ENCODE measurements at places on chromosomes 12 and 14. TPM values are rescaled to one million over a fixed set of nuclear protein-coding genes. Genes with fewer than 3 reads are reported as not detected.

GRCh38 chr14:96274543-96274942, 18.5 kb downstream of the BDKRB1 start:
- no peak for DNase-seq

- no peak for DNase-seq
Observed at GRCh38 chr12:77382096-77382742, 316.9 kb upstream of the E2F7 start.

DNA sequence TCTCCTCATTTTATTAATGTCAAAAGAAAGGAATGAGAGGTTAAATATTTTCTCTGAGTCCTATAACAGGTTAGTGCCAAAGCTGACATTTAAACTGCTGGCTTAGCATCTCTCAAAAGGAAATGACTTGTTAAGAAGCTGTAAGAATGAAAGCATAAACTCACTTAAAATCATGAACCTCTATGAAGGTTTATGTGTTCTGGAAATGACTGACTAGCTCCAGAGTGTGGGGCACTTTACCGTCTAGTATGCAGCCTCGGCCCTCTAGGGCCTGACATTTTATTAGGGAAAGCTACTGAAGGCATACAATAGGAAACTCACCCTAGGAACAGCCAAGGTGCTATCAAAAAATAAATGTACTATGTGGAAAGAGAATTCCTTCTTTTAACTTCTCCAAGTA, 35.1 kb downstream of the SPX start:
- no peak for DNase-seq

- DNase-seq = no peak
Observed at GRCh38 chr14:61478971-61479473, 157.6 kb downstream of the PRKCH start.

DNA sequence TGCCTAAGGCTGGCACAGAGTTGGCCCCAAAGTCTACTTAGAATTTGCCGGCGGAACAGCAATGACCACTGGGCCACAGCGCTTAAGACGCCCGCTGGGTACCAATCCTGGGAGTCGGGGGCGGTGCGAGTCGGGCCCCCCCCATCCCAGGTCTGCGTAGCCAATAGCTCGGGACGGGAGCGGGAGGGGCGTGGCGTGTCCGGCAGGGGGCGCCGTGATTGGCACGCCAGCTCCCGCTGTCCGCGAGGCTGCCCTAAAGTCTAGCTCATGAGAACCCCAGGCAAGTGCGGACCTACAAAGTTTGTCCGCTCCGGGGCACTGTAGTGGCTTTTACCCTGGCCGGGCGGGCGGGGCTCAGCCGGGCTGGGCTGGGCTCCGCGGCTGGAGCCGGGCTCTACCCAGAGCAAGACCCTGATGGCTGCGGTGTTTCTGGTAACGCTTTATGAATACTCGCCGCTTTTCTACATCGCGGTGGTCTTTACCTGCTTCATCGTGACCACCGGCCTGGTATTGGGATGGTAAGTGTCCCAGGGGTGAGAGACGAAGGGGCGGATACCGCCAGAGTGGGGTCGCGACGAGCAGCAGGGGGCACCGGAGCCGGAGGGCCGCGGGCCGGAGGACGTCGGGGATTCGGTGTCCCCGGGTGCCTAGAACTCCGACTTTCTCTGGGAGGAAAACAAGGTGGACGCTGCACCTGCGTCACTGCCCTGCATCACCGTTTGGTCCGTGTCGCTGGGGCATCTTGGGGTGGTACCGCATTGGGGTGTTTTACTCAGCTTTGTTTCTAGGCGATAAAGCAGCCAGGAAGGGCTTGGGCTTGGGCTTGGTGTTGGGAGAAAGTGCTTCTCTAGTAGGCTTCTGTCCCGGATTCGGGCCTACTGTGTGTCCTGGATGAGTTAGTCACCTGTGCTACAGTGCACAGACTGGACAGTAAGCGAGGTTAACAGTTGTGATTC, at the start of gene CGRRF1:
Gene CGRRF1 (plus strand): TSS at position 361 of the 956 bp plus-strand sequence. CDS start 54 bp downstream, at position 415.
- DNase-seq = peak; percentile 90

- DNase-seq = no peak
Observed at GRCh38 chr12:92556637-92557421, 146.0 kb upstream of the PLEKHG7 start.

DNA sequence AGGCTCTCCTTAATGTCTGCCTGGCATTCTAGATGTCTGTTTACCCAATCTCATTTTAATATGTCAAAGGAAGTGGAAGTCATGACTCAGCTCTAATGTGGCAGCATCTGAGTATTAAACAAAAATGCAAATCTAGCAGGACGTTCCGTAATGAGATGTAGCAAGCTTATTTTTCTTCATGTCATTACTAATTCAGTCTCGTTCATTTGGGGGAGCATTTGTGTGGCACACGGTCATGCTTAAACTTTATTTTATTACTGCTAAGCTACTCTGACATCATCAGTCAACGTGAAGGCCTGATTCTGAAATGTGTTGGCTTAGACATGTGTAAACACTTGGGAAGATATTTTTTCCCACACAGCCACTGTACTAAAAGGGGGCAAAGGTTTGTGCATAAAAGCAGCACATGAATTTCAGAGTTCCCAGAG, 326.7 kb upstream of the TMPO start:
- DNase-seq = no peak

GRCh38 chr14:70827347-70827746, 18.0 kb upstream of the MAP3K9 start:
- no peak for DNase-seq

- DNase-seq = no peak
Observed at GRCh38 chr14:30990770-30991169, 34.7 kb upstream of the AP4S1 start.

DNA sequence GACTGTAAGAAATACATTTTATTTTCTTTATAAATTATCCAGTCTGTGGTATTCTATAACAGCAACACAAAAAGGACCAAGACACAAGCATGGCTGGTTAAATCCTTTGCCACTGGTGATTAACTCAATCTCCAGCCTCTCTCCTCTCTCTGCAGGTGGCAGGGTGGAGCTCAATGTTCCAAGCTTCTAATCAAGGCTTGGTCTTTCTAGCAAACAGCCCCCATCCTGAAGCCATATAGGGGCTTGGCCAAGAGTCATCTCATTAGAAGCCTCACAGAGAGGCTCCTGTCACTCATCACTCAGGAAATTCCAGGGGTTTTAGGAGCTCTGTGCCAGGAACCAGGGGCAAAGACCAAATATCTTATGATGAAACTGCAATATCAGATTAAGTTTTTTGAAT, 12.0 kb downstream of the C12orf75 start:
- DNase-seq = no peak

GRCh38 chr12:105922670-105923102, 216.1 kb downstream of the NUAK1 start:
- no peak for DNase-seq

DNA sequence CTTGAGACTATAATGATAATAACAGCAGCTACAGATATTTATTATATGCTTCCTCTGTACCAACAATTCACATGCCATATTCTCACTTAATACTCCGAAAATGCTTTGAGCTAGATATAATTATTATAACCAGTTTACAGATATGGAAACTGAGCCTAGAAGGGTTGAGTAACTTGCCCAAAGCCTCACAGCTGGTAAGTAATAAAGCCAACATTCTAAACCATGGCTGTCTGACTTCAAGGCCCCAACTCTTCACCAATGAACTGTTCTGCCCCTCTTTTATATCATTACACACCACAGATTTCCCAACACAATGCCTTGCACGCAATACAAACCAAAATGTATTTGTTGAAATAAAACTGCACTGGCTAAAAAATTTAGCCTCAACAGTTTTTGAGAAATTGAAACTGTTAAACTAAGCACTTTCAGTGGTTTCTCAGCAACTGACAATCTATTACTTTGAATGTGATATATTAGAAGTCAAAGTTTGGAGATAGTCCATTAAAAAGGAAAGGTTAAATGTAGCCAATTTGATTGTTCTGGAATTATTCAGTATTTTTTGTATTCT, 222.5 kb upstream of the ARHGAP5 start:
- no peak for DNase-seq

DNA sequence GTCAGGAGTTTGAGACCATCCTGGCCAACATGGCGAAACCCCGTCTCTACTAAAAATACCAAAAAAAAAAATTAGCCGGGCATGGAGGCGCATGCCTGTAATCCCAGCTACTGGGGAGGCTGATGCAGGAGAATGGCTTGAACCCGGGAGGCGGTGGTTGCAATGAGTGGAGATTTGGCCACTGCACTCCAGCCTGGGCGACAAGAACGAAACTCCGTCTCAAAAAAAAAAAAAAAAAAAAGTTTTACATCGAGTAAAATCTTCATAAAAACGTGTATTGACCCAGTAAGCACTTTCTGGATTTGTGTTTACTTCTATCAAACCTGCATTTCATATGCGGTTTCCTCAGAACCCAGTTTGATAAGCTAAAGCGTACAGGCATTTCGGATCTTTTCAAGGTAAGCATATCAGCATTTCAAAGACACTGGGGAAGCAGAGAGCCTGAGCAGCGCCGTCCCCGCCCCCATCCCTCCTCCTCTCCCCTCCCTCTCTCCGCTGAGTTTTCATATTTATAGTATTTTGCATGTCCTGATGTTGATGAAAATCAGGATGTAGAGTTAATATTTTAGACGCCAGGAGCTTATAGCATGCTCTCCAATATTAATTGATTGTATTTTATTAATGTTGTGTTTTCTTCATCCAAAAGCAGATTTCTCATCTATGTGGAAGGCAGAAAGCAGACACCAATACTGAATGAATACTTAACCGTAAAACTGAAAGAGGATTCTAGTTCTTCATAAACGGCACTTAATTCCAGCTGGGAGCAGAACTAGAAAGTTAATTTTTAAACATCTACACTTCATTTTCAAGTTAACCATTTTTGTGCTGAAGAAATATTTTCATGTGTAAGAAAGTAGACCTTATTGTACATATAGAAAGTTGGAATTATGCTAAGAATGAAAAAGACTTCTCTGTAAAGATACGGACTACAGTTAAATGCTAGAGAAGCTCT, 9.2 kb upstream of the HIP1R start:
- no peak for DNase-seq

DNA sequence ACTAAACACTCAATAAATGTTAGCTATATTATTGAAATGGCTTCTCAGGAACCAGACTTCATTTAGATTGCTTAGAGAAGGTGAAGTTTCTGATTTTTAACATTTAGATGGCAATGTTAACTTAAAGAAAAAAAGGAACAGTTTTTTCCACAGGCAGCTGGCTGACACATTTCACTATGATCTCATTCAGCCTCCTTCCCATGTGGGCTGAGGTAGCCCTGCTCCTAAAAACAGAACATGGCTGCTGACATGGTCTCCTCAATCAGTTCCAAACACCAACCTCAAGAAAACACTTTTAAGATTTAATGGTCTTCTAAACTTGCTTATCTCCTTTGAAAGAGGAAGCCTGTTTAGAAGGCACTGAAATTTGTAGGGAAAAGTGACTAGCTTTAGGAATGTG, 23.8 kb downstream of the GNS start:
- DNase-seq = no peak

DNA sequence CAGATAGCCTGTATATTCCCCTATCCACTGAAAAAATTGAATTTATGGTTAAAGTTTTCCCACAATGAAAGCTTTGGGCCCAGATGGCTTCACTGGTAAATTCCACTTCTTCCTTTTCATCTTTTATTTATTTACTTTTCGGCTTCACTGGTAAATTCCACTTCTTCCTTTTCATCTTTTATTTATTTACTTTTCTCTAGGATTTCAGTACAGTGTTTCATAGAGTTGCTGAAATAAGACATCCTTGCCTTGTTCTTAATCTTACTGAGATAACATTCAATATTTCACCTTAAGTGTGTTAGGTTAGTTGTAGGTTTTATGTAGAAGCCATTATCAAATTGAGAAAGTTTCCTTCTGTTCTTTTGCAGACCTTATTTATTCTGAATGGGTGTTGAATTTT, 18.9 kb upstream of the KLRG1 start:
- DNase-seq = no peak

GRCh38 chr12:107446476-107446875, 239.1 kb upstream of the PWP1 start:
- no peak for DNase-seq

- no peak for DNase-seq
Observed at GRCh38 chr14:34409721-34410120, 52.3 kb downstream of the SPTSSA start.

- DNase-seq = no peak
Observed at GRCh38 chr14:74358176-74358829, 10.0 kb downstream of the VRTN start.

DNA sequence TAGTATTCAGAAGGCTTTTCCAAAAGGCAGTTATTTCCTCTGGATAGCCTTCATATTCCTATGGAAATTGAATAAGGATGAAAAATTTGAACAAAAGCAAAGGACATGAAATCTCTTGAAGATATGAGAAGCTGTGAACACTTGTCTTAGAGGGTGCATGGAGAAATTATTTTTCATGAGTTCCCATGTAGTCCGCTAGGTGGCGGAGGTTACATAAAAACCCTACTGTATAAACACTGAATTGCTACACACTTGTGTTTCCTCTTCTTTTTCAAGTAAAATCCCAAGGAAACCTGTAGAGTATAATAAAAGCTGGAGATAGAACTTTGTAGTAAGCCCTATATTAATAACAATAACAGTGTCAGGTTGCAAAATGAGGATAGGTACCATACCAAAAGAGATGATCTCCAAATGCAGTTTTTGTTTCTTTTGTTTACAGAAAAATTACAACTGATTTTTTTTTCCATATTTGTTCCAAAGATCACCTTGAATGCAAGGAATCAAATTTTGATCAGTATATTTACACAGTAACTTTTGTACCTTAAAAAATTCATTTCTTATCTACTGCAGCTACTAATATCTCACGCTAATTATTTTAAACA, 37.8 kb upstream of the OR4E1 start:
- no peak for DNase-seq

FOXG1 gene
- polyA plus RNA-seq = 0.33 TPM

EEA1 gene
- polyA plus RNA-seq = 19.1 TPM

MGP gene
- 54.6 TPM for polyA plus RNA-seq

KRT79 gene
- not detected for polyA plus RNA-seq

MYO1H gene
- polyA plus RNA-seq = 1.2 TPM

FAM181A gene
- polyA plus RNA-seq = not detected

LTB4R2 gene
- 1.9 TPM for polyA plus RNA-seq

CCDC184 gene
- 0.57 TPM for polyA plus RNA-seq

ZDHHC22 gene
- polyA plus RNA-seq = 0.41 TPM

MTERF2 gene
- polyA plus RNA-seq = 28.6 TPM

Measured in right renal cortex interstitium (tissue), 3 donors.